Effector memory CD8-positive, alpha-beta T cell (primary cell): ENCODE measurements at places on chromosomes 12 and 14.

GRCh38 chr12:89731614-89732013 is 23.0 kb upstream of the ATP2B1 start:
- no peak for DNase-seq

DNA sequence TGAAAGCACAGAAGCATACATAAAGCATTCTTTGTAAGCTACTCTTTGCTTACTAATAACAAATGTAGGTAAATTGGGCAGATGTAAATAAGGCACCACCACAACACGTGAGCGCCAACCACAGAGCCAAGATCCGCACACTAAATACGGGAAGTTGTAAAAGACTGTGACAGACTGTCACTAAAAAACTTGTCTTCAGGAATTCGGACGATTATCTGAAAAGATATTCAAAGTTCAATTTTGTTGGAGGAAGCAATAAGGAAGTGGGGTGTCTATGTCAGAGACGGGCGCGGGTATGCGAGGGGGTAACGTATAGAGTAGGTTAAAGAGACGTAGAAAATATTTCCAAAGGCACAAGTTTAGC is 1.5 kb upstream of the HSP90B1 start:
- peak; percentile 44 for DNase-seq

DNA sequence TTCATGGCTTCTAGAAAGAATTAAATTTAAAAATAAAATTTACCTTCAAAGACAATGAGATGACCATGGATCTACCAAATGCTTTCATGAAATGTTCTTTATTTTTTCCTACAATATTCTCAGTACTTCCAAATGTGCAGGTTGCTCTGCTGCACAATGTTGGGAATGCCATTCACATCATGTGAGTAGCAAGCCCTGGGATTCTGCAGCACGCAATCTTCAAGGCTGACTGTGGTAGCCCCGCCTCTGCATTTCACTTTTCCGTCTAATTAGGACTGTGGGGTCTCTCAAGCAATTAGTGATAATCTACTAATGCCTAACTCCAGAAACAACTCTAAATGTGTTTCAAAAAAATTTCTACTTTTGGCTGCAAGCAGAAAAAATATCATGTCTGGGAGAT is 13.7 kb upstream of the NTN4 start:
- no peak for DNase-seq

- no peak for DNase-seq
These were observed 1500.2 kb upstream of the FLRT2 start for GRCh38 chr14:84029720-84030119.

DNA sequence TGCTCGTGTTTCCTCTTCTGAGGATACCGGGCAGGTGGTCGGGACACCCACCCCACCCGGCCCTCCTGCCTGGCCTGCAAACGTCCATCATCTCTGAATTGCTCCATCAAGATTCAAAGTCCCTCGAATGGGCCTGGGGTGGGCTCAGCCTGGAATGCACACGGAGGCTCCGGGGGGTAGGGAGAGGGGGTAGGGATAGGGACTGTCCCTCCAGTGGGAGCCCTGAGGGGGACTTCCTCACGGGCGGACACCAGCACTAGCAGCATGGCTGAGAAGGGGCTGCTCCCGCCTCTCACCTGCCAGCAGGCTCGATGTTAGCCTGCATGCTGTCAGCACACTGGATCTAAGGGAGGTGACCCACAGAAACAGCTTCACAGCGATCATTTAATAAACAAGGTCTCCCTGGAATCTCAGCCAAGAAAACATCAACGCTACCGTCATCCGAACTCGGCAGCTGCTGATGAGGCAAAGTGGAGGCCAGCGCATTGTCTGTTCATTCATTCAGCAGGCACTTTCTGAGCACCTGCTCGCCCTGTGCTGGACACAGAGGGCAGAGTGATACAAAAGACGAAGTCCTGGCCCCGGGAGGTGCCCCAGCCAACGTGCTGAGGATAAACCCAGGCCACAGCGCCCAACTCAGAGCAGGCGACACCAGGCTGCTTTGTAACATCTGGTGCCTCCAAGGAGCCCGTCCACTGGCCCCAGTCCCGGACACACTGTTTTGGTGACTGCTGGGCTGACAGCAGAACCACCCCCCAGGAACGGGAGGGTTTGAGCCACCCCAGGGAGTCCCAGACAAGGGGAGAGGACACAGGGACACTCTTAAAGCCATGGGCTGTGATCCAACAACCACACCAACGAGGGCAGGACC is 6.3 kb downstream of the TMEM179 start:
- DNase-seq = no peak

DNA sequence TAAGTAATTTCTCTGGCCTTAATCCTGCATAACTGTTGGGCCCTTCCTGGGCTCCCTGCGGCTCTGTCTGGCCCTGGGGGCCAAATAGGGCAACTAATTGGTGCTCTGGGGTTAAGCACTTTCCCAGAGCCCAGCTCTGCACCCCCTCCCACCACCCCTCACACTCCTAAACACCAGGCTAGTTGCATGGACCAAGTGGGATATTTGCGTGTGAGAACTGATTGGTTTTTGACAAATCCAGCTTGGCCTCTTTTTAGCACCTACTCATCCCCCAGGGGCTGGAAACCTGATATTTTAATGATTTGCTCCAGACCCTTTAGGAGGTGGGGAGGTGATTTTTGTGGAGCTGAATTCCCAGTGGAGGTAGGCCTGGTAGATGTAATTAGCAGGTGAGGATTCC is 91.9 kb downstream of the DICER1 start:
- no peak for DNase-seq

DNA sequence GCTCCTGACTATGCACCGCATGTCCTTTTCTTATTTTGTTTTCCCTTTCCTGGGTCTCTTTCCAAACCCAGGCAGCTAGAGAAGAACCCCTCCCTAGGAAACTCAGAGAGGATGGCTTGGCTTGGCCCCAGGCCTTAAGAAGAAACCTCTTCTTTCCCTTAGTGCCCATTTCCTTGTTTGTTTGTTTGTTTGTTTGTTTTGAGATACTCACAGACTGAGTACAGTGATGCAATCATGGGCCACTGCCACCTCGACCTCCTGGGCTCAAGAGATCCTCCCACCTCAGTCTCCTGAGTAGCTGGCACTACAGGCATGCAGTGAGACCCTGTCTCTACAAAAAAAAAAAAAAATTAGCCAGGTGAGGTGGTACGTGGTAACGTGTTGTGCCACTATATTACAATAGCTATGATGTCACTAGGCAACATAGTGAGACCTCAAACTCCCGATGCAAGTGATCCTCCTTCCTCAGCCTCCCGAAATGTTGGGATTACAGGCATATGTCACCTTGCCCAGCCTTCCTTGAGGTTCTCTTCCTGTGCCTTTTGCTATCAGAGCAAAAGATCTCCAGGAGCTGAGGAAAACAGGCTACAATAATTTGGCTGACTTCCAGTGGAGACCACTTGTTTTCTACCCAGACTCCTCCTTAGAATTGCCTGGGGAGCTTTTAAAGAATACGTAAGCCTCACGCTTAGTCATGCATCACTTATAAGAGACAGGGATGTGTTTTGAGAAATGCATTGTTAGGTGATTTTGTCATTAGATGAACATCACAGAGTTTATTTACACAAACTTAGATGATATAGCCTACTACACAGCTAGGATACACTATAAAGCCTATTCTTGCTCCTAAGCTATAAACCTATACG is 34.5 kb upstream of the LGALS3 start:
- no peak for DNase-seq

- no peak for DNase-seq
These were observed 124.5 kb downstream of the GPR65 start for GRCh38 chr14:88129306-88130056.

- no peak for DNase-seq
These were observed 1929.9 kb upstream of the SEL1L start for GRCh38 chr14:83463500-83464098.

DNA sequence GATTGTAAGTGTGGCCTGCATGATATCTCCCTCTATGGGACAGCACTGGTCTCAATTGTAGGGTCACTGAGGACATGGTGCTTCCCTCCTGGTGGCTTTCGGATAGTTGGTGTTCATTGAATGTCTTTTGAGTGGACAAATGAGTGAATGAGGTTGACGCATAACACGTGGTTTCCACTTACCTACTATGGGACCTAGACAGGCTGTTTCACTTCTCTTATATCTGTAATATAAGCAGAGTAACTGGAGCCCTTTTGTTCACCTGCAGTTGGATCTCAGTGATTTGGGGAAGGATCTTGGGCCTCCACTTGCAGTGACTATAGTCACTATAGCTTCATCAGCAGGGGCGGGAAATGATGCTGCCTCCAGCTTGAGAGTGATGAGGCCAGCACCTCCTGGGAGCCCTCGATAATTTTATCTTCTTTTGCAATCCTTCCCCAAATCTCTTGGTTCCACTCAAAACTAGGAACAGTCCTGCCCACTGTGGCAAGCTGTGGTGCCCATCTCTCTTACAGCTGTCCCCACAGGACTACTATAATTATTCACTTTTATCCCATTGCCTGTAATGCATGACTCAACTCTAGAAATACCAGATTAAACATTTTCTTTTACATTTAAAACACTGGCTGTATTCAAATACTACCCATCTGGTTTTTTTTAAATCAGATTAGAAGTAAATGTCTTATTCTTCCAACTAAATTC is 242.9 kb downstream of the CHST11 start:
- no peak for DNase-seq

DNA sequence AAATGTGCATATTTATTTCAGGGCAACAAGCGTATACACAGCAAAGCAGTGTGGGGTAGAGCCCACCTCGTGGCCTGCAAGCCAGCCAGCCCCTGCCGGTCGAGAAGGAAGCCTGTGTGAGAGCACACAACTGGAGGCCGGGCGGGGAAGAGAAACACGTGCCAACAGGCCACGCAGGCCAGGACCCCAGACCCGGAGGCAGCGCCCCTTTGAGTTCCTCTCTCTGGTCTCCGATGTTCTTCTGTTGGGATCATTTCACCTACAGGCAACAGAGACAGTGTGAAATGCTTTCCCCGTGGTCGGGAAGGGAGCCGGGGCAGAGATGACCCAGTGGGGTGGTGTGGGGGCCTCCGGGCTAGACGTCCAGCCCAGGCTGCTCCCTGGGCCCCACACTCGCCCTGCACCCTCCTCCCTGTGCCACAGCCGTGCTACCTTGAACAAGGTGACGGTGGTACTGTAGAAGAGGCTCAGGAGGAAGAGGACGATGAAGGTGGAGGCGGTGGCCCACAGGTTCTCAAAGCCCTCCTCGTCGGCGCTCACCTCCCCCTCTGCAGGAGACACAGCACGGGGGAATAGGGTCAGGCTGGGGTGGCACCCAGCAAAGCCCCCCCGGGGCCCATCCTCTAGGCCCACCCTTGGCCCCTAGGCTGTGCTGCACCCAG is 325.5 kb downstream of the TMEM121 start:
- DNase-seq = no peak

GRCh38 chr12:18706798-18707197 is 31.0 kb downstream of the PLCZ1 start:
- no peak for DNase-seq

- peak; percentile 93 for DNase-seq
These were observed at the start of gene ULK1 for GRCh38 chr12:131894313-131894860. Gene ULK1, plus strand, starts transcription at chr12:131894622. Its CDS starts 380 bp downstream, at chr12:131895002.

DNA sequence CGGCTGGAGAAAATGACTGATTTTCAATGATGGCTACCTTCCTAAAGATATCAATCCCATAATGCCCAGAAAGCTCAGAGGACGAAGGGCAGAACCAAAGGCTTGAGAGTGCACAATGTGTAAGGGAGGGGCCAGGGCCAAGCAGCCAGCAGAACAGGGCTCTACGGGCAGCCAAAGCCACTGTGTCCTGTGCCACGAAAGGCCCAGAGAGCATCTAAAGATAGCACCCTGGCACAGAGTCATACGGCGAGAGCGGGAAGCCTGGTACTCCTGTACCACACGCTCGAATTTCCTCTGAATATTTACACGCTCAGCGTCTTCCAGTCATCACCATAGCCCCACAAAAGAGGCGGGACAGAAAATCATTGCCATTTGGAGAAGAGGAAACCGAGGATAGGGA is 39.5 kb downstream of the PRMT8 start:
- DNase-seq = no peak

DNA sequence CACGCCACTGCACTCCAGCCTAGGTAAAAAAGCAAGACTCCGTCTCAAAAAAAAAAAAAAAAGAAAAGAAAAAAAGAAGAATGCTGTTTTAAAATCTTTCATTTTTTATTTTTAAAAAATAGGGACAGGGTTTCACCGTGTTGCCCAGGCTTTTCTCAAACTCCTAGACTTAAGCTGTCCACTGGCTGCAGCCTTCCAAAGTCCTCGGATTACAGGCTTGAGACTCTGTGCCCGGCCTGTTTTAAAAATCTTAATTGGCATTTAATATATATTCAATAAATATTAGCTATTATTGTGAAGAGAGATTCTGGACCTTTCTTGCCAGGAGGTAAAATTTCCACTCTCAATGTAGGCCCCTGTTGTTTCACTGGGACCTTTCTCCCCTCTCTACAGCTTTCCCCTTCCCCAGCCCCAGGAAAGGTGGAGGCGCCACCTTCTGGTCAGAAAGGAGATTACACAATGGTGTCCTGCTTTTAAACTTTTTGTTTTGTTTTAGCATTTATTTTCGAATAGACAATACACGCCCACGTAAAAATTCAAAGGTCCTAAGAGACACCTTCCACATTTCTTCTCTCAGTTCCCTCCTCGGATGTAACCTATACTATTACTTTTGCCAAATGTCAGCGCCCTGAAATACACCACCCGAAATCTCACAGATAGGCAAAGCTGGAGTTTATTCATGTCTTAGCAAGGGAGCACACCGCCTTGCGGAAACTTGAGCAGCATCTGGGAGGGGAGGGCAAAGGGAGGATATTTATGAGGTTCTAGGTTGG is 23.8 kb upstream of the PHC1 start:
- peak; percentile 67 for DNase-seq

- no peak for DNase-seq
These were observed 210.2 kb downstream of the PTPRO start for GRCh38 chr12:15532364-15532977.

GRCh38 chr14:78509516-78509915 is 339.3 kb downstream of the NRXN3 start:
- no peak for DNase-seq

DNA sequence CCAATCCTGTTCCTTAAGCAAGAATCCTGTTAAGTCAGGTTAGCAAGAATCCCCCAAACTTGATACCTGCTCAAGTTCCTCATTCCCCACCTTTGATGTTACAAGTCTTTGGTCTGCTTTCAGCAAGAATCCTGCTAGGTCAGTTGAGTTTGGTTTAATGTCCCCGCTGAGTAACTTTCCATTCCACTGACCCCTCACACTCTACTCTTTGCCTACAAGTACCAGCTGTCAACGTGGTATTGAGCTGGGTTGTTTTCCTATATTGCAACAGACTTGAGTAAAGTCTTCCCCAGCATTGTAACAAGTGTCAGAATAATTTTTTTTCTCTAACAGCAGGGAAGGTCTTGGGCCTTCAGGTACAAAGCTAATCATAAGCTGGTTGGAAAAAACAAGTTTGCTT is 6.3 kb downstream of the PPM1H start:
- DNase-seq = no peak

DNA sequence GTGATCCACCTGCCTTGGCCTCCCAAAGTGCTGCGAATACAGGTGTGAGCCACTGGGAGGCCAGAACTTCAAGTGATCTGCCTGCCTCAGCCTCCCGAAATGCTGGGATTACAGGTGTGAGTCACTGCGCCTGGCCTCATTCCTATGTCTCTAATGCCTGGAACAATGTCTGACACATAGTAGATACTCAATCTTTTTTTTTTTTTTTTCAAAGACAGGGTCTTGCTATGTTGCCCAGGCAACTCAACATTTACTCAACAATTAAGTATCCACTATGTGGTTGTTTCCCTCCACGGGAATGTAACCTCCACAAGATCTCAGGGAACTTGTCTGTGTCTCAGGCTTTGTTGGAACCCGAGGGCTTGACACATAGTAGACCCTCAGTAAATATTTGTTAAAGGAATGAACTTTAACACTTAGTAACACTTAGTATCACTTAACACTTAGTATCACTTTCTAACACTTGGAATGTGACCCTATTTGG is 3.0 kb upstream of the TMEM120B start:
- DNase-seq = no peak
